ENCODE measurements at places on chromosomes 16 and 17. TPM values are rescaled to one million over a fixed set of nuclear protein-coding genes. Genes with fewer than 3 reads are reported as not detected.

The GALR2 gene
- 0.14 TPM for total RNA-seq

The MBTPS1 gene
- total RNA-seq = 114 TPM

The OR2C1 gene
- total RNA-seq = 0.09 TPM

The PRR35 gene
- total RNA-seq = not detected

The SEZ6L2 gene
- 7.0 TPM for total RNA-seq

The FOXJ1 gene
- total RNA-seq = not detected
